ENCODE measurements at places on chromosomes 16 and 17.

DNA sequence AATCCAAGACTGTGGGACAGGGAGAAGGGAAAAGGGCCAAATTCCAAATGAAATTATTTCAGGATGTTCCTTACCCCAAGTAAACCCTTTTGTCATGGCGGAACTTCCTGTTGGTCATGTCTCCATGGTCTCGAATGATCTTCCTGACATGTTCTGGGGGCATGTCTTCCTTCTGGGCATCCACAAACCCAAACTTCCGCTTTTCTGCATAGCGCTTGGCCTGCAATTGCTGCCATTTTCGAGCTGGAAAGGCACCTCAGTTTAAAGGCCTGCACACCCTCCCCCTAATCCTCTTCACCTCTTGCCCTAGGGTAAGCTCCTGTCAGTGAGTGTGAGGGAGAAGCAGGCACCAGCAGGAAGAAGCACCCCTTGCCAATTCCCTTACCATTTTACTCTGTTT is 1.2 kb downstream of the PRPF8 start:
- no peak for DNase-seq

DNA sequence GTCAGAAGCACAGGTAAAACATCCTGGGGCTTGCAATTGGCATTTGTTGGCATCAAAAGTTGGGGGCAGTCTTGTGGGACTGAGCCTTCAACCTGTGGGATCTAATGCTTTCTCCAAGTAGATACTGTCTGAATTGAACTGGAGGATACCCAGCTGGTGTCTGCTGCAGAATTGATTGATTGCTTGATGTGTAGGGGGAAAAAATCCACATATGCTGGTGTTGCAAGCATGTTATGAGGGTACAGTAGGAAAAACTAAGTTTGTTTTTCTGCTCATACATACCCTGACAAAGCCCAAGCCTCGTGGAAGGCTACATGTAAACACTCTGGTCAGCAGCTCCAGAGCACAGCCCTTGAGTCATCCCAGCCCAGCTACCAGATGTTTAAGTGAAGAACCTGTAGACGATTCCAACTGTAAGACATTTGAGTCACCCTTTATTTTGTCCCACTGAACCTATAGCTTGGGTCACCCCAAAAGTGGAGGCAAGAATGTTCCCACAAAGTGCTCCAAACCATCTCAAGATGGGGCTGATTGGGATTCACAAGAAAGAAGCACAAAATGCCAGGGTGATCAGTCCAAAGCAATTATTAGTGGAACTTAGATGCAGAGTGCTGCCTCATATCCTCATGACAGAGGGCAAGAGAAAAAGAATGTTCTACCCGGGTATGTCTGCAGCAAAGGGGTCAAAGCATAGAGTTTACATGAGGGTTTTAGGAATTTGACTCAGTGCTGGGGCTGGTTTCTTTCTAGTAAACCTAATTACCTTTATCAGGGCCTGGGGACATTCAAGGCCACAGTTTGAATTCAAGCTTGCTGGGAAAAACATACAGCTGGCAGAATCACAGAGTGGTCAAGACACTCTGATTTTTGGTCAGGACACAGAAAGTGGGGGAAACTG is 9.6 kb upstream of the APPBP2 start:
- DNase-seq = no peak

DNA sequence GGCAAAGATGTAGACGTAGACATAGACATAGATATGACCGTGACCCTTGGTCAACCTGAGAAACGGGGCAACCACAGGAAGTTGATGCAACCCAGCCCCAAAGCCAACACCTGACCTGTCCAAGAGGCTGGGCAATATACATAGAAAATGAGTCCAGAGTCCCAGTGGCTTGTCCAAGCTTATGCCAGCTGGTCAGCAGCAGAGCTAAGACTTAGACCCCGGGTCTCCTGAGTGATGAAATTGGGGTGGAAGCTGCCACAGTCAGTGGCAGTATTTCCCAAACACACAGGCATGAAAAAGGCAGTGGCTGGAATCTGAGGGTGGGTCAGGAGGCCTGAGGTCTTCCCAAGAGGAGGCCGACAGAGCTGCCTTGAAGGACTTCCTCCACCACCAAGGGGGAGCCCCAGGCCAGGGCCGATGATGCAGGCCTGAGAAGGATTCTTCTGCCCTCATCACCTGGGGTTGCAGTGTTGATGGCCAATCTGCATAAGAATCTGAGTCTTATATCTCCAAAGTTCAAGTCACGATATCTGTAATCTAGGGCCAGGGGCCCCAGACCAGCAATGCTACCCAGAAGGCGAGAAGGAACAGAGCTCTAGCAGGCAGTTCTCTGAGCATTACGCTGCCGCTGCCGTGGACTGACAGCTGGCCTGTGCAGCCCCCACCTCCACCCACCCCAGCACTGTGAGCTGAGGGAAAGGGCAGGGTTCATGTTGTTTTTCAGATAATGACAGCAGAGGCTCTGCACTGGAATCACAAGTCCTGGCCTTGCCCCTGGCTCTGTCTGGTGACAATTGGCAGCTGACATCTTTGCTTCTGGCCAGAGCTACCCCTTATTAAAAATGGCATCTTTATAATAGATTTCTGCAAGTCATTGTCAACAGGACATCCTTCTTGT is 72.7 kb downstream of the GNAO1 start:
- DNase-seq = no peak

GRCh38 chr16:55379876-55380390 is 55.9 kb downstream of the IRX6 start:
- DNase-seq = no peak

DNA sequence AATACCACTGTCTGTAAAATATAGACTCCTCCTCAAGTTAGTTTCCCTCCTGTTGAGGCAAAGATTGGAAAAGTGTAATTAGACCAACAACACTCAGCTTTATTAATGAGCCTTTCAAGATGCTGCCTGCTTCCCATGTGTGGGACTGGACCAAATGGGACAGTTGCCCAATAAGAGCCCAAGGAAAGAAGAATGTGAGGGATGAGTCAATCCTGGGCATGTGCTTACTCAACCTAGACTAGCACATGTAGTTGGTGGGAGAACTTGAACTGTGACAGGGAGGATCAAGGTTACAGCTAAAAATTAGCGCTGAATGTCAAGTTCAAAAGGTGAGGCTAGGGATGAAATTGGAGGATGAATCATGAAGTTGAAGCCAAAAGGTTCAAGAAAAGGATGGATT is 435.5 kb downstream of the CA10 start:
- DNase-seq = no peak

GRCh38 chr17:41967141-41967920 is 736 bp downstream of the CNP start:
- no peak for DNase-seq

DNA sequence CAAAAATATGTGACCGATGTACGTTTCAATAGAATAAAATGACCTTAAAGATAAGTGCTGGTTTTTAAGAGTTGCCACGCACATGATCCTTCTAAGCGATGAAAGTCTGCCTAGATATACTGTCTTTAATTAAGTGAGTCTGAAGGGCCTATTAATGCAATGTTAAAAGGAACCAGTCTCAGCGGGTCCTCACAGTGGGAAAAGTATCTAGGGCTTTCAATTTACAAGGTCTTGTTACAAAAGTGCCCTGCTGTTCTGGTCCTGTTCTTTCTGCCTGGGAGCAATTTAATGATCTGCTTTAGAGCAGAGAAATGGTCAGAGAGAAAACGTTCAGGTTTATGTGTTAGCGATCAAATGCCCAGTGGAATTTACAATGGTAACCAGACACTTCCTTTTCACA is 864.0 kb downstream of the KCNJ2 start:
- no peak for DNase-seq

- no peak for DNase-seq
These were observed 214.3 kb downstream of the IRX3 start for GRCh38 chr16:54072237-54072636.

DNA sequence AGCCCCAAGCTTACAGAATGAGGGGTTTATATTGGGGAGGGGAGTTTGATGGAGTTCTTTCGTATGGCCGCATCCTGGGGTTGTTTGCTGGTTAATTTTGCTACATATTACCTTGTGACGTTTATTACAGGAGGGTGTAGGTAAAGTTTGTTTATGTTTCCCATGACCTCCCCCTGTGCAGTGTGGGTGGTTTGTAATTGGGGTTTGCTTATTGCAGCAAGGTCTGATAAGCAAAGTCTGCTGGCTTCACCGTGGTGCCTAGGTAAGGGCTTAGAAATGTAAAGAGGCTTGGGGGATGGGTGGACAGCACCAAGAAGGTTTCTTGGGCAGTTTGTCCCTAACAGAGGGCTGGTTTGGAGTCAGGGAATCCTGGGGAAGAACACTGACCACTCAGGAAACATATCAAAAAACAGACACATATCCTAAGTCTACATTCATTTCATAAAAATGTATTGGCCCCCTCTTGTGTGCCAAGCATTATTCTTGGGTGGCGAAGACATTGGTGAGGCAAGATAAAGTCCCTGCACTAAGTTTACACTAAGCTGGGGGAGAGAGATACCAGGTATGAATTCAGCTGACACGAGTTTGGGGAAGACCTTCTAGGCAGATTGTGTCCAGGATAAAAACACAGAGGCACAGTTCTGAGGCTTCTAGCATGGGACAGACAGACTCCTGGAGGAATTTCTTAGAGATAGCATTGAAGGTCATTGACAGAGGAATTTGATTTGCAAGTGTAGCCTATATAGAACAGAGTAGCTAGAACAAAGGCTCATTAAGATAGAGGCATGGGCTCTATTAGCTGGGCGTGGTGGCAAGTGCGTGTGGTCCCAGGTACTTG is 9.5 kb downstream of the ZNF764 start:
- DNase-seq = no peak

DNA sequence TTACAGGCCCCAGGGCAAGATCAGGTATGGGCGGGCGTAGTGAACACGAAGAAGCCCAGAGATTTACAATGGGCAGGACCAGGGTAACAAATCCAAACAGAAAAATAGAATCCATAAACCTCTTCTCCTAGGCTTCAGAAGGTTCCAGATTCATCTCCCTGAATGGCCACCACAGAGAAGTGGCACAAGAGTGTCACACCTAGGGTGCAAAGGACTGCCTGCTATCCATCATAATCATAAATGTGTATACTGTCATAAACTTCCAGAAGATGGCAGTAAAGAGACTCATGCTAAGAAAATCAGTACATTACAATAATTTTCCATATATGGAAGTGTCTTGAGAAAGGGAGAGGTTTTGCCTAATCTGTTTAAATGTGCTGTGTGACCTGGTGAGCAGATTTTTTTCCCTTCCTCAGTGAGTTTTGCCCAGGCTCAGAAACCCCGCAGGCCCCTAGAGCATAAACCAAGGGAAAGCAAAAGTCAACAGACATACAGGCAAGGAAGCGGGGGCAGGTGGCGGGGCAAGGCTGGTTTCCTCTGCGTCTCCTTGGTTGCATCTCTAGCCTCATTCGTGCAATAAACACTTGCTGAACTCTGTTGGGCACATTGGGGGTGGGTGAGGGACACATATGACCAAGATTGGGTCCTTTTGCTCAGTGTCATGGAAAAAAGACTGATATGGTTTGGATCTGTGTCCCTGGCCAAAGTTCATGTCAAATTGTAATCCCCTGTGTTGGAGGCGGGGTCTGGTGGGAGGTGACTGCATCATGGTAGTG is 92.0 kb upstream of the CDH5 start:
- no peak for DNase-seq

GRCh38 chr17:71461498-71462169 is 659.2 kb upstream of the SOX9 start:
- DNase-seq = no peak

DNA sequence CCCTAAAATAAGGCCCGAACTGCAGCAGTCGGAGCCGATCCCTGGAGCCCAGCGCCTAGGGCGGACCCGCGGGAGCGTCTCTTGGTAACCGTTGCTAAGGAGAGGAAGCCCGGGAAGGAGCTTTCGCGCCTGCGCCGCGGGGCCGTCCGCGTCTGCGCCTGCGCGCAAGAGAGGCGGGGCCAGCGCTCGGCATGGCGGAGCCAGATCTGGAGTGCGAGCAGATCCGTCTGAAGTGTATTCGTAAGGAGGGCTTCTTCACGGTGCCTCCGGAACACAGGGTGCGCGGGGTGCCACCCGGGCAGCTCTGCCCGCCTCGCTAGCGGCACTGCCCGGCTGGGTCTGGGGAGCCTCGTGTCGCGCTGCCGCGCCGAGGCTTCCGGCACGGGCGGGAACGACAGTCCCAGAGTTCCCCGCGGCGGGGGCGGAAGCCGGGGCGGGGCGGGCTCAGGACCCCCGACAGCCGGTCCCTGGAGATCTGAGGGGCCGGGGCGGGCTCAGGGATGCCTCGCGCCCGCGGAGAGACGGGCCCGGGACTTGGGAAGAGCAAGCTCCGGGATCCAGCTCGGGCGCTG is at the start of gene CDK10:
TSS of gene CDK10 (plus strand) at position 170 of the 572 bp plus-strand sequence. CDS start at position 192, 22 bp downstream.
- DNase-seq = peak; percentile 80

DNA sequence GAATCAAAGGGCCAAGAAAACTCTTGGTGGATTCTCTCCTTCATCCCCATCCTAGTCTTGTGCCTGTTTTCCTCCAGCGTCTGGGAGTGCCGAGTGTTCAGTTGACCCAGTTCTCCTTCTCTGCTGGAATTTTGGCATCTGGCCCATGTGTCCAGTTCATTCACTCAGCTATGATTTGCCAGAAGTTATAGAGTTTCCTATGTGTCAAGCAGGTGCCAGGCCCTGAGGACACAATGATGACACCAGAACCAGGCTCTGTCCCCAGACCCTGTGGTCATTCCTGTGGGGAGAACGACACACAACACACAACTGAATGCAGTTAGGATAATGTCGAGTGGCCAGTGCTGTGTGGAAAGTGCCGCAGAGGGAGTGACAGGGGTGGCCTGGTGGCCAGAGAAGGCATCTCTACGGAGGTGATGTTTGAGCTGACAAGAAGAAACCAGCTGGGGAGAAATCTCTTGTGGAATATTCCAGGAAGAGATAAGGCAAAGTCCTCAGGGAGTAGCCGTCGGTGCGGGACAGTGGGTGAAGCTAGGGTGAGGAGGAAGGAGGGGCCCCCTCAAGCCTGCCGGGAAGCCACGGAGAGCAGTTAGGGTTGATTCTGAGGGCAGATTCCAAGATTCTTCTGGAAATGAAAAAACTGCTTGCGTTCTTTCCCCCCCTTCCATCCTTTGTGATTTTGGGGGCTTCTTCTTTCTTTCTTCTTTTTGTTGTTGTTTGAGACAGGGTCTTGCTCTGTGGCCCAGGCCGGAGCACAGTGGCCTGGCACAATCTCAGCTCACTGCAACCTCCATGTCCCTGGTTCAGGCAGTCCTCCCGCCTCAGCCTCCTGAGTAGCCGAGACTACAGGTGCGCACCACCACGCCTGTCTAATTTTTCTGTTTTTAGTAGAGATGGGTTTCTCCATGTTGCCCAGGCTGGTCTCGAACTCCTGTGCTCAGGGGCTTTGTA is 35.8 kb upstream of the IL34 start:
- DNase-seq = no peak

GRCh38 chr17:67492251-67492740 is 115.2 kb downstream of the PITPNC1 start:
- DNase-seq = no peak

DNA sequence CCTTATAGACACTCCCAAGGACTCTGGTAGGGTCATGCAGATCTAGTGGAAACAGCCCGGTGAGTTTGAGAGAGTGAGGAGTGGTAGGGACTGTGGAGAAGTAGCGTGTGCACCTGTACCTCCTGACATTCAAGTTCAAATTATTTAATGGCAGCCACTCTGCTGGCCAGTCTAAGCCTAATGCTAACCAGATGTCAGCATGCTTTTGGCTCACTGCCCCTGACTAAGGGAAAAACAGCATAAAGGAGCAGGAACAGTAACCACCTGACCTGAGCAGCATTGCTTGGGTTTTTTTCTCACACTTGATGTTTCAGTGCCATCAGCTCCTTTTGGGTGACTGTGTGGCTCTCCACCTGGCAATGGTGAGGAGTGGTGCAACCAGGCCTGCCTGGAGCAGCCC is 23.8 kb upstream of the SLC12A3 start:
- DNase-seq = no peak

GRCh38 chr17:48530208-48530886 is 464 bp downstream of the HOXB1 start:
- DNase-seq = no peak

- no peak for DNase-seq
These were observed 4.6 kb downstream of the RAI1 start for GRCh38 chr17:17685775-17686291.

GRCh38 chr17:55965051-55965450 is 188.2 kb upstream of the ANKFN1 start:
- DNase-seq = no peak

Data from stimulated activated CD8-positive, alpha-beta memory T cell treated with anti-CD3 and anti-CD28 coated beads, Interleukin-4, amount 100 ng/mL, for 4 hours (primary cell).